GM19239 (cell line): ENCODE measurements at places on chromosomes 1 and 21.

- DNase-seq, result no peak
Measured at GRCh38 chr1:154191990-154192461, at the start of gene TPM3. TSS of gene TPM3 (minus strand) at chr1:154192100. CDS start at chr1:154192018, 82 bp downstream.

- no peak for DNase-seq
Measured at GRCh38 chr1:82849460-82849859, 1048.7 kb downstream of the ADGRL2 start.

DNA sequence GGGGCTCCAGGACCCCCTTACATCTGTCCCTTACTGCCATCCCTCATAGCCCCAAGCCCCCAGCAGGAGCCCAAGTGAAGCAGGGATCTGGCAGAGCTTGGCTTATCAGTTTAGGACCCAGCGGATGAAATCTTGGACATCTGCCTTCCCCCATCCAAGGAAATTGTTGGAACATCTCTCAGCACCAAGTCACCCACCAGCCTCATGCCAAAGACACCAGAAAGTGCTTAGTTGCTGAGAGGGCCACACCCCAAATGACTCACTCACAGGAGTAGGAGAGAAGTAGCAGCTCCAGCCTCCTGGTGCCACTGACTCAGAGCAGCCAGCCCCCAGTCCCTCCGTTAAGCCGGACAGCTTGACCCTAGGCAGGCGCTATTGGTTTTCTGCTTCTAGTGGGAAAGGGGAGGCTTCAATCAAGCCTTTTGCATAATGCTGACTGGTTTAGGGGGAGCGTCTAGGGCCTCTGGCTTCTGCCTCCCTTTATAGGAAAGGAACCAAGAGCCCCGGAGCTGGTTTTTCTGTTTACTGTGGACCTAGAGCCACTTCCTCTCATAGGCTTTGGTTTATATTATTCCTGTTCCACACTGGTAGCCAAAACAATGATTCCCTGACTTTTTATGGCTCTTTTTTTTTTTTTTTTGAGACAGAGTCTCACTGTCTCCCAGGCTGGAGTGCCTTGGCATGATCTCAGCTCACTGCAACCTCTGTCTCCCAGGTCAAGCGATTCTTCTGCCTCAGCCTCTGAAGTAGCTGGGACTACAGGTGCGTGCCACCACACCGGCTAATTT, 114.2 kb upstream of the IPO9 start:
- no peak for DNase-seq

- no peak for DNase-seq
Measured at GRCh38 chr21:28172376-28172775, 820.3 kb downstream of the LTN1 start.

GRCh38 chr1:86866665-86867064, 47.3 kb downstream of the SELENOF start:
- DNase-seq, result no peak

GRCh38 chr1:211614615-211615014, 35.7 kb upstream of the SLC30A1 start:
- DNase-seq, result no peak

DNA sequence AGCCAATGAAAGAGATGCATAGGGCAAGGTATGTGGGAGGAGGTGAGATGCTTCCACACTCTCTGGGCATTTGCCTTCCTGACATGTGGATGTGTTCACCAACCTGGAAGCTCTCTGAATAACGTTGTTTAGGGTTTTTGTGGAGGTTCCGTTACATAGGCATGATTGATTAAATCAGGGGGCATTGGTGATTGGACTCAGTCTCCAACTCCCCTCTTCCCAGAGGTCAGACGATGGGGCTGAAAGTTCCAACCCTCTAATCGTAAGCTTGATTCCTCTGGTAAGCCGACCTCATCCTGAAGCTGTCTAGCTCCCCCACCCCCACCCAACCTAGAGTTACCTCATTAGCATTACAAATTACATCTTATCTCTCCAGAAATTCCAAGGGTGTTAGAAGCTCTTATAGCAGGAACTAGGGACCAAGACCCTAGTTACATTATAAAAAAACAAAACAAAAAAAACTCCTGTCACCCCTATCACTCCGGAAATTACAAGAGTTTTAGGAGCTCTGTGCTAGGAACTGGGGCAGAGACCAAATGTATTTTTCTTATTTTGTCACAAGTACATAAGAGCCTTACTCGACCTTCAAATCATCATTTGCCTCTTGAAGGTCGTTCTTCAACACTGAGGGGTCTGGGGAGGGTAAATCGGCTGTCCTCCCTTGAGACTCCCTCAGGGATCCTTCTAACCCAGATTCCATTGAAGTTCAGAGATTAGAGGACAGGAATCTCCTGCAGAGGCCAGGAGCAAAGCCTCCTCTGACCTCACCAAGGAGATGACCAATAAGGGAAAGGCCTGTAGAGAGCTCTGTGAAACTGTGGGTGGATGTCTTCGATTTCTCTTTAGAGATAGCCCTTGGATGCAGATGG, 58.2 kb downstream of the DNTTIP2 start:
- DNase-seq, result no peak

GRCh38 chr1:228463559-228464455, 23.4 kb upstream of the RNF187 start:
- DNase-seq, result no peak

- DNase-seq, result no peak
Measured at GRCh38 chr1:208213786-208214185, 30.4 kb downstream of the PLXNA2 start.

GRCh38 chr1:152127673-152128072, 12.4 kb upstream of the TCHH start:
- no peak for DNase-seq

DNA sequence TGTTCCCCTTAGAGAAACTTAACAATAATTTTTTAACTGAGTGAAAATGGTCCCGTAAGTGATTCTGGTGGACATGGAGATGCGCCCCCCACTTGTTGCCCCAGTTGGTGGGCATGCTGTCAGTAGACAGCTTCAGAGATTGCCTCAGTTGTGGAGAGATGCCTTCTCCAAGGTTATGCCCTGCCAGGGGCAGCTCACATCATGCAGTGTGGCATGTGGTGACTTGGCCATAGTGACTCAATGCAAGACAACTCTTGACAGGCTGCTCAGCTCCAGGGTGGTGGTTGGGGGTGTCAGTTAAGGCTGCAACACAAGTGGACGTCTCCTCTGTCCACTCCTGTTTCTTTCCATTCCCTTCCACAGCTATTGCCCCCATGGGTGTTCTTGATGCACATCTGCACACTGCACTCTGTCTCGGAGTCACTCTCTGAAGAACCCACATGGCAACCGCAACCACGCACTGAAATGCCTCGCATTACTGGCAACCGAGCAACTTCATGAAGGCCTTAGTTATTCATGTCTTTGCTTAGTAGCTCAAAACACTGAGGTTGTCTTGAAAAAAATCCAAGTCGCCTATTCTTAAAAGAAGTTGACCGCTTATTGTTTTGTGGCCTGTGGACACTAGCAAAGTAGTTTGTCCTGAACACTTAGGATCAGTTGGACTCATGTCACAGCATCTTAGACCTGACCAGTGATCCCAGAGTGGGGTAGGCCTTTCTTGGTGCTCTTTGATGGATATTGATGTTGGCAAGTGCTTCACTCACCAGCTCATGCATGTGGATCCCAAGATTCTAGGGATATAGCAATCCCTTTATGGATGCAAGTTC, 54.8 kb upstream of the USP1 start:
- no peak for DNase-seq

DNA sequence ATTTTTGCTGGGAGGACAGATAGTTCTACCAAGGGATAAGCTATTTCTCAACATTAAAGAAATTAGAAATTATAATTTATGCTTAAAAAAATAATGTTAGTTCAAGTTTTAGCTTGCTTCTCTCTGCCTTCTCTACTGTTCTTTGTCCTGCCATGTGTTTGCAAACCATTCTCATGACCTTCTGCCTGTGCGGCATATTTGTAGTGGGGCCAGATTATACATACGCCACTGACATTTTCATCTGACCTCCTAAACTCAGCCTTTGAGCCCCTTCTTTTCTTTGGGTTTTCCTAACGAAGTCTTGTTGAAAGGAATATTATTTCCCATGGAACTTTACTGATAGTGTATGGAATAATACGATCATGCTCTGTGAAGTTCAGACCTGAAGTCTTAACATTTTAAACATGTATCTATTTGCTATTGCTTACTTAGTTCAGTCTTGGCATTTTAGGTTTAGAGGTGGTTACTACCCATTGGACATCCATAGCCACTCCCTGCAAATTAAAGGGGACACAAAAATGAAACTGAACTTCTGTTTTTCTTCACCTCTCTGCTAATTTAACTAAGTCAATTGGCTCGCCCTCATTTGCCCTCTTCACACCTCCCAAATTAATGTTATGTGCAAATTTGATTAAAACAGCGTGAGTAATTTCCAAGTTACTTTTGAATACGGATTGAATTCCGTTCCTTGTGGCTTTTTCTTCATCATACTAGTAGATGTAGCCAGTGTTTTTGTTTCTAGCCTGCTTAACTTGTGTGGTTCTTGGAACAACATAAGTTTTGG, 15.6 kb downstream of the LRRC8D start:
- DNase-seq, result no peak

DNA sequence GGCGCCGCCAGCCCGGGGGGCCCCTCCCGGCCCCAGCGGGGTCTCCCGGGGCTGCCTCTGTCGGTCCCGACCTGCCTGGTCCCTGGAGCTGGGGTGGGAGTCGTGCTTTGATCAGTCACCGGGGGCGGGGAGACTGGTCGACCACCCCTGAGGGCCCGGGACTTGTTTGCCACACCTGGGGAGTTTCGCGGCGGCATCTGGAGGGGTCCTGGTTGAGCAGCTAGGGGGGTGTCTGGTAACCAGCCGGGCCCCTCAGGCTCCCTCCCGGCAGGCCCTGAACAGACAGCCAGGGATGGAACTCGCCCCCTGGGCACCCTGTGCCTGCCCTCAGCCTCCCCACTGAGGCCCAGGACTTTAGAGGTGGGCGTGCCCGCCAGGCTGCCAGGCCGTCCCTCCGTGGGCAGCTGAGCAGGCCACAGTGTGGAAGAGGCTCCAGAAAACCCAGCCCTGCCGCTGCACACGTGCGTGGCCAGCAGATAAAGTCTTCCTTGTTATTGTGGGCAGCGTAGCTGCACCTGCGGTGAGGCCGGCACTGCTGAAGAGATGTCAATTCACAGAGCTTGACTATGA, 13.3 kb upstream of the SAMD11 start:
- DNase-seq, result no peak

- no peak for DNase-seq
Measured at GRCh38 chr1:168243198-168243597, 17.4 kb downstream of the SFT2D2 start.

DNA sequence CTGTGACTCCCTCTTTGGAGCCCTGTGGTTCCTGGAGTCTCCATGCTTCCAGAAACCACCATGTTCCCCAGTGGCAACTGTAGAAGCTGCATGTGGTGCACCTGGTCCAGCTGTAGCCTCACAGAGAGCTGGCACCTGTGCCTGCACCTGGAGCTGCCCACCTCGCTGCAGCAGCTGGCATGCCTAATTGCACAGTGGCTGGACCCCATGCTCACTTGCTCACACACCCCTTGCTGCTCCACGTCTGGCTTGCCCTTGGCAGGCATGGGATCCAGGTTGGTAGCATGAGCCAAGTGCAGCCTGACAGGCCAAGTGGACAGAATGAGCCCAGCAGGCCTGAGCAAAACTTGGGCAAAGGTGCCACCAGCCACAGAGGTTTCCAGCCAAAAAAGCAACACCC, 680.1 kb downstream of the MATN1 start:
- DNase-seq, result no peak

- no peak for DNase-seq
Measured at GRCh38 chr1:71755441-71755840, 526.9 kb downstream of the NEGR1 start.

DNA sequence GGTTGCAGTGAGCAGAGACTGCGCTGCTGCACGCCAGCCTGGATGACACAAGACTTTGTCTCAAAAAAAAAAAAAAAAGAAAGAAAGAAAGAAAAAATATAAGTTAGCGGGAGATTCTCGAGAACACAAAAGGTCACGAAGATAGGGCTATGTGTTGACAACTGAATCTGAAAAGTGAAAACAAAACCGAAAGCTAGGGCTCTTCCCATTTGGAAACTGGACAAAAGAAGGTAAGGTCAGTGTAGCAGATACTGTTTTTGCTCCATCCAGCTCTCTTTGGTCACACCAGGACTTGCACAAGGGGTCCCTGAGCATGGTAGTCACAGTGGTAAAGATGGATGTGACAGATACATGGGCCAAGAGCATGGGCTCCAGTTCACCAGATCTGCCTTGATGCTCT, 60.4 kb upstream of the MAP10 start:
- DNase-seq, result no peak

DNA sequence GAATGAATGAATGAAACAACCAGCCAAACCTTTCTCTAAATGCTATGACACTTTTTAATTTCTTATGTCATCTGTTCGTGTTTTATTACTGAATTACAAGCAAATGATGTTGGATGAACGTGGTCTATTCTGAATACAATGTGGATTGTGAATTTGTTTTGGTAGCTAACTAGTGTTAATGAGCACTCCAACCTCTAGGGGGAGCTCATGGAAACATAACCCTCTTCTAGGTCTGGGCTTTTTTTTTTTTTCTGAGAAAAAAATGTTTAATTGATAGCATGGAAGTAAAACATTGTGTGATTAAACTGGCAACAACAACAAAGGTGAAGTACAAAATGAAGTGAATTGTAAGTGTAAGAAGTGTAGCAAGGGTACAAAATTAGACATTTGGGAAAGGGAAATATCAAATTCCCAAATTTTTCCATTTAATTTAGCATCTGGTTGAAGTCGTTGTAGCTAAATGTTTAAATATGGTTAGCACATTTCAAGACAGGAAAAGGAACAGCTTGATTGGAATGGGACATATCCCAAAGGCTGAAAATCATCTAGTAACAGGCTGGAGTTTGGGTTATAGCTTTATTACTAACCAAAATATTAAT, 42.6 kb upstream of the PTGS2 start:
- DNase-seq, result peak; percentile 3

- DNase-seq, result peak; percentile 63
Measured at GRCh38 chr21:25881524-25882376, 147.0 kb downstream of the GABPA start.

- no peak for DNase-seq
Measured at GRCh38 chr1:221164029-221164428, 284.8 kb downstream of the HLX start.

DNA sequence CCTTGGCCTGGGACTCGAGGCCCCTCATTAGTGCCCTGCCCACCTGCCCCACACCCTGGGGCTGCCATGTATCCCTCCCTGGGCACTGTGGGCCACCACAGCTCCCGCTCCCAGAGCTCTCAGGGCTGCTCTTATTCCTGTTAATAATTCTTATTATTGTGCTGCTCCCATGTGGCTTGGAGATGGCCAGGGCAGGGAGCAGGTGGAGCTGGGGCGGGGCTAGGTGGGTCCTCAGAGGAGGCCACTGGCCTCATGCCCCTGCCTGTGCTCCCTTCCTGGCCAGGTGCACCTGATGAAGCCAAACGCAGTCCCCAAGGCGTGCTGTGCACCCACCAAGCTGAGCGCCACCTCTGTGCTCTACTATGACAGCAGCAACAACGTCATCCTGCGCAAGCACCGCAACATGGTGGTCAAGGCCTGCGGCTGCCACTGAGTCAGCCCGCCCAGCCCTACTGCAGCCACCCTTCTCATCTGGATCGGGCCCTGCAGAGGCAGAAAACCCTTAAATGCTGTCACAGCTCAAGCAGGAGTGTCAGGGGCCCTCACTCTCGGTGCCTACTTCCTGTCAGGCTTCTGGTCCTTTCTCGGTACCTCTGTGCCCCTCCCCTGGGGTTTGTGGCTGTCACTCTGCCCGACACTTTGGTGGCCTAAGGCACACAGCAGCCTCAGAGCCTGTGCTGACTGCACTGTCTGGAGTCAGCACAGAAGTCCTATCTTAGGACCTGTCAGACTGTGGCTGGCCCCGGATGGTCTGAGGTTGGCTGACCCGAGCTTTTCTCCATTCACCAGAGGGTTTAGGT, 34.1 kb downstream of the BMP8A start:
- DNase-seq, result peak; percentile 92
